ENCODE measurements at places on chromosomes 7 and 10.
A peak's percentile ranks its signal among the peaks of the same experiment; 100 is the strongest.

DNA sequence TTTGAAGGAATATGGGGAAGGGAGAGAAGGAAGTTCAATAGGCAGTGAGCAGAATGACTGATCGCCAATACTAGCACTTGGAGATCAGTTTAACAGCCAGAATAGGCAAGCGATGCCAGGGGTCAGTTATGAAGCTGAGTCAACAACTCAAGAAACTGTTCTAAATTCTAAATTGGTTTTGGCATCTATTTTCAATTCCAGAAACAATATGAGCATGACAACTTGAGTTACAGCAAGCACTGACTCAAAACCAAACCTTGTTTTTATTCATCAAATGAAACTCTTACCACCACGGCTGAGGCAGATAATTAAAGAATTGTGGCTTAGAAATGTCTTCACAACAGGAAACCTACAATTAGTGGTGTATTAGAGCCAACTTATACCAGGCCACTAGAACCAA is 180.5 kb upstream of the ASAH2 start:
- DNase-seq, result peak; percentile 96

DNA sequence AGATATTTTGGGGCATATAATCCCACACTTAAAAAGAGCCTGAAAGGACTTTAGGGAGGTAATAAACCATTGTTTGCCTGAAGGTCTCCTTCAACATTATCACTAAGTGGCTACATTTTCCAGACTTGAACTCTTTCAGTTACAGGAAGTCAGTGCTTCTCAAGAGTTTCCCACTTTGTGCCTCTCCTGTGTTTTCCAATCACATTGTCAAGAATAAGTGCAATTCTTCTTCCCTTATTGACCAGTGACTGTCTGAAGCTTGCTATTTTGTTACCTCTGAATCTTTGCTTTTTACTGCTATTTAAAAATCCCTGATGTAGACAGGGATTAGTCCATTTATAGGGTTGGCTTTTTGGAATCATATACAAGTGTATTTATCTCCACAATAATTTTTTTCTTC is 346.7 kb upstream of the ANKRD30A start:
- DNase-seq, result no peak

- DNase-seq, result no peak
Measured at GRCh38 chr7:107660381-107661080, at the start of gene SLC26A4. Gene SLC26A4 (plus strand): TSS chr7:107660828. CDS start chr7:107661642, 814 bp downstream.

DNA sequence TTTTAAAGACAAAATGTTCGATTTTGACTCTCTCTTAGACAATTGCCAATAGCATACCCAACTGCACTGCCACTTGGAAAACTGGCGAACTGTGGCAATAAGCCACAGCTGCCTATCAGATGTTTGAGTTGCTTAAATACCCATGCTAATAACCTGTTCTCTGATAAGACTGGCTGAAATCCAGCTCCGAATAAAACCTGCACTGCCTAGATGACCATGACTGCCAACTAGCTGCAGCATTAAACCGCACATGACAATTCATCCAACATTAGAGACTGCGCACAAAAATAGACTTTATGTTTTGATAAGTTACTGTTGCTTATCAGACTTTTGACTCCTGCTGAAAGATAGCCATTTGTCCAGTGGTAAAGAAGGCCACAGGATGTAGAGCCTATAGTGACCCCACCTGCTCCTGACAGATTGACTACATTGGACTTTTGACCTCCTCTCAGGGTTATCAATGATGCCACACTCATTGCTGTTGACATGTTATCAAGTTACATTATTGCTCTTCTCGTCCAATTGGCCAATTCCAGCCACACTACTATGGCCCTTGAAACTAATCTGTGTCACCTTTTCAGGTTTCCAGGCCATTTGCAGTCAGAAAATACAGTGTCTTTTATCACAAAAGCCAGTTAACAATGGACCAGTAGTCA is 299.0 kb downstream of the HGF start:
- no peak for DNase-seq

GRCh38 chr10:75094465-75094864 is 17.0 kb upstream of the SAMD8 start:
- no peak for DNase-seq

DNA sequence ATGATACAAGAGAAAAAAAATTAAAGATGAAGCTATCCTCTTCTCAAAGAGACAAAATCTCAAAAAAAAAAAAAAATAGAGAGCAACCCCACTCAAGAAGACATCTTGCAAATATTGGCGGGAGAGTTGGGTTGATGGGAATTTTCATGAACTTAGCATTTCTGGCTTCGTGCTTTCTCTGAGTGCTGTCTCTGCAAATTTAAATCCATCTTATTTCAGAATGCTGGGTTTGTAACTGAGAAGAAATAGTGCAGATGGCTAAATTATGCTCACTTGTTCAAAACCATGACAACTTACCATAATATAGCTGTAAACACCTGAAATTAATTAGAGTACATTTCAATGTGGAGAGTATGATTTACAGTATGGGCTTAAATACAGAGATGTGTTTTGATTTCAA is 484.8 kb upstream of the CELF2 start:
- DNase-seq, result no peak

- no peak for DNase-seq
Measured at GRCh38 chr7:7565746-7566650, 686 bp upstream of the MIOS start.

DNA sequence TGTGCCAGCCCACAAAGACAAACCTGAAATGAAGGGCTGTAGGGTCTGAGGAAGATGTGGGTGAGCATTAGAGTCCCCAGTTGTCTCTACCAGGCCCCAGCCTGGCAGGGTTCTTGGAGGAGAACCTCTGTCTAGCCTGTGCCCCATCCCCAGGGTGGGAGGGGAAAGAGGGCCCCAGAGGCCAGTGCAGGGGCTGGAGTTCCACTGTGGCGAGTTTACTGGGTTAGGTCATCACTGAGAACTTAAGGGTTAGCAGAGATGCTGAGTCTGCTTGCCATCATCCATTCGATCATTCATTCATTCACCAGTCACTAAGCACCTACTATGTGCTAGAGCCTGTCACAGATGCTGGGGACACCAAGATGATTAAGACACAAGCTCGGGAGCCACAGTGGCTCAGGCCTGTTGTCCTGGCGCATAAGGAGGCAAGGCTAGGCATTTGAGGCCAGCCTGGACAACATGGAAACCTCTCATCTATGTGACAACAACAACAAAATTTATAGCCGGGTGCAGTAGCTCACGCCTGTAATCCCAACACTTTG is 2.6 kb downstream of the ANKRD2 start:
- DNase-seq, result no peak

DNA sequence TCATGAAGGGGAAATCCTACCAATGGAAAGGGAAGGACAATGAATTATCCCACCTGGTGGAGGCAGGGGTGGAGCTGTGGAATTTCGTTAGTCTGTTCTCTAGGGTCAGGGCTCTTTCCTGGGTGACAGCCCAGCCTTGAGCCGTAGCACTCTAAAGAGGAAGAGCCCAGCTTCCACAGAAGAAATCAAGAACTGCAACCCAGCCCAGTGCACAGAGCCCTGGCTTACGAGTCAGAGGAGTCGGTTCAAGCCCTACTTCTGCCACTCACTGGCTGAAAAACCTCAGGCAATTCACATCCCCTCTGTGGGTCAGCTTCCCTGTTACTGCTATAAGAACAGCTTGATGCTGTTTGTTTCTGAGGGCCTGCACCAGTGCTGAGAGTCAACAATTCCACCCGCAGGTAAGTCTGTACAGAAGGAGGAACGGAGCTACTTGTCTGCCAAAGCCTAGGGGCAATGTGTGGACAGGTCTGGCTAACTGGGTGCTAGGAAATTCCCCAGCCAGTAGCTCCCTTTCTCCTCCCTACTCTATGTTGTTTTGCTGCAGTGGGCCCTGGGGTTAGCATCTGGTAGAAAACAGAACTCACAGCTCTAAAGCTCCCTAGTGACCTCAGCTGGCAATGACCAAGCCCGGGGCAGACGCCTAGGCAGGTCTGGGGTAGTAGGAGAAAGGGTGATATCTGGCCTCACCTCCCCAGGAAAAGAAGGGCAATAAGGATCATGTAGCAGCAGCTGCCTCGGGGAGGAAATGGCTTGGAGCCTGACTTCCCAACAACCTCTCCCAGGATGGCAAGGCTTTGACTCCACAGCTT is 3.3 kb downstream of the AVPI1 start:
- DNase-seq, result no peak

DNA sequence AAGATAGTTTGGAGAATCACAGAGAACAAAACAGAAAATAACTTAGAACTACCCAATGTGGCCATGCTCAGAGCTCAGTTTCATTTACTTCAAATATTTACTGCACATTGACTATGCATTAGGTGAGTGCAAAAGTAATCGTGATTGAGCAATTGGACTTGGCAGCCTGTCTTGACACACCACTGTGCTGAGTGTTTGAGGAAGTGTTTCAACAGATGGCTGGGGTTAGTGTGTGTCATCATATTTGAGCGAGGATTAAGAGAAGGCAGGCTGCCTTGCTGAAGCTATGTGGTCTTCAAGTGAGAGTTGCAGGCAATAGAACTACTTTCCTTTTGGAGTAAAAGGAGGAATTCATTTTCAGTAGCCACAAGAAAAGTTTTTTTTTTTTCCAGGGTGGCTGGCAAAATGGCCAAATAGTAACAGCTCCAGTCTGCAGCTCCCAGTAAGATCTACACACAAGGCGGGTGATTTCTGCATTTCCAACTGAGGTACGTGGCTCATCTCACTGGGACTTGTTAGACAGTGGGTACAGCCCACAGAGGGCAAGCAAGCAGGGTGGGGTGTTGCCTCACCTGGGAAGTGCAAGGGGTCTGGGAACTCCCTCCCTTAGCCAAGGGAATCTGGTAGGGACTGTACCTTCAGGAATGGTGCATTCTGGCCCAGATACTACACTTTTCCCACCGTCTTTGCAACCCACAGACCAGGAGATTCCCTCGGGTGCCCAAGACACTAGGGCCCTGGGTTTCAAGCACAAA is 37.6 kb downstream of the AKR1C4 start:
- no peak for DNase-seq

DNA sequence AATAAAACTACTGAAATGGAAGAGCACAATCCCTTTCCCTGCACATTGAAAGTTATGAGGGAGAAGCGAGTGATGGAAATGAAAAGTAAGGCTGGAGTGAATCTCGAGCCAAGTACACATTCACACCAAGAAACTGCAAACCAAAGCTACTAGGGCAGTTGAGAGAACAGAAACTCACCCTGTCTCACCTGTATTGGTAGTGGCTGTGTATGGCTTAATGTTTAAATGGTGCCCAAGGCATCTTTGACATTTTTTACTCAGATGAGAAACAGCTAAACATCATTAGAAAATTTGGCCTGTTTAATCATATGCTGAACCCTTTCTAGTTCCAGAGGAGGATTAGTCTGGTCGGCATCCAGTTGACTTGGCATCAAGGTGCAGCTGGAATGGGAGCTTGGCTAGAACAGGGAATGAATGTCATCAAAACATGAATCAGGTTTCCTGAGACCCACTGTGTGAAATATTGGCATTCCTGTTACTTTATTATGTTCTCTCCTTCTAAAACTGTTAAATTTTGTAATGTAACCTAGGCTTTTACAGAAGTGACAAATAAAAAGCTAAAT is 840.8 kb downstream of the GRM8 start:
- DNase-seq, result peak; percentile 4

- no peak for DNase-seq
Measured at GRCh38 chr7:85483177-85483576, 296.3 kb upstream of the SEMA3D start.

DNA sequence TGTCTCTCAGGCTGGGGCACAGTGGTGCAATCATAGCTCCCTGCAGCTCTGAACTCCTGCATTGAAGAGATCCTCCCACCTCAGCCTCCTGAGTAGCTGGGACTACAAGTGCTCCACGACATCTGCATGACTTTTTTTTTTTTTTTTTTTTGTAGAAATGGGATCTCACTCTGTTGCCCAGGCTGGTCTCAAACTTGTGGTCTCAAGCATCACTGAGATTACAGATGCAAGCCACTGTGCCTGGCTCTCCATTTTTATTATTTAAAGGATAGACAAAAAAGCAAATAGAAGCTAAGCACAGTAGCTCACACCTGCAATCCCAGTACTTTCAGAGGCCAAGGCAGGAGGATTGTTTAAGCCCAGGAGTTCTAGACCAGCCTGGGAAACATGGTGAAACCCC is 13.0 kb upstream of the KCTD7 start:
- no peak for DNase-seq

DNA sequence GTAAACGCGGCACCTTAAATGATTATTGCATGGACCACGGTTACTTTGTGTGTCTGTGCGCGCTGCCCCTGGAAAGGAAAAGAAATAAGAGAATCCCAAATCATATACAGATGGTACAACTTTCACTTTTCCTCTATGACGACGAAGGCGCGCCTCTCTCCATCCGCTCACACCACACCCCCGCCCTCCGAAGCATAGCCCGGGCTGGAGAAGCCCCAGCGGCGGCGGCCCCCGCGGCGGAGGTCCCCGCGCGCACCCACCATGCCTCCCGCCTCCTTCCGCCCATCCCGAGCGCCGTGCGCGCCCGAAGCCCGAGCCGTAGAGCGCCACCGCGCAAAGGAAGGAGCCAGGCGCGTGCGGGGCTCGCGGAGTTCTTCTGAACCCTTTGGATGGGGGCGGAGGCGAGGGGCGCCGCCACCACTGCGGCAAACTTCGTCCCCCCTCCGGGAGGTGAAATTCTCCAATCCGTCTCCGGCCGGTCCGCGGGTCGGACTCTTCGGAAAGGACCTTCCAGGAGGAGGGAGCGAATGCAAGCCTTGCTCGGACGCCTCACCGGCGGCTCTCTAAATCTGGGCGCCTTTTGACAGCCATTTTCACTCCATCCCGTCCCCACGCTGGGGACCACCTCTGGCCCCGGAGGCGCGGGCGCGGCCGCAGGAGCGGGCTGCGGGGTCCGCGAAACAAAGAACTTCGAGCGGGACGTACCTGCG is 588 bp downstream of the GLI3 start:
- DNase-seq, result no peak

GRCh38 chr10:30702860-30703259 is 73.3 kb upstream of the LYZL2 start:
- no peak for DNase-seq
